ENCODE measurements at places on chromosomes 1 and 21.

DNA sequence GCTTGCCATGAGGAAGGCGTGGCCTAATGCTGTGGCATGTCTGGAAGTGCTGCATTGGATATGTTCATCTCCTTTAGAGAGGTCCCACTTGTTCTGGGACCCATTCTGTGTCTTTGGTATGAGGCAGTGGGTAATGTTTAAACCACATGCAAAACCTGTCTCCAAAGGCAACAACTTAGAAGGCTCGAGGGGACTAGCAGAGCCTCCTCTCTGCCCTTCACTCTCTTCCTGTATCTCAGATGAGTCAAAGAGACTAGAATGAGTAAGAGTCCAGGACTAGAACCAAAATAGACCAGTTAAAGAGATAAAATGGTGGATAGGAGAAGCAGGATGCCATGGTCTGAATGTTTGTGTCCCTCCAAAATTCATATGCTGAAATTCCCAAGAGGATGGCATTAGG lies 220.8 kb upstream of the KIAA0040 start:
- no peak for DNase-seq

GRCh38 chr1:91900562-91900961 lies 14.6 kb upstream of the TGFBR3 start:
- DNase-seq, result no peak

- DNase-seq, result no peak
Measured at GRCh38 chr1:230337266-230337665, 88.9 kb downstream of the PGBD5 start.

GRCh38 chr1:6545276-6546112 lies 8.8 kb downstream of the NOL9 start:
- DNase-seq, result no peak

- no peak for DNase-seq
Measured at GRCh38 chr21:33246506-33246905, 16.8 kb downstream of the IFNAR2 start.

DNA sequence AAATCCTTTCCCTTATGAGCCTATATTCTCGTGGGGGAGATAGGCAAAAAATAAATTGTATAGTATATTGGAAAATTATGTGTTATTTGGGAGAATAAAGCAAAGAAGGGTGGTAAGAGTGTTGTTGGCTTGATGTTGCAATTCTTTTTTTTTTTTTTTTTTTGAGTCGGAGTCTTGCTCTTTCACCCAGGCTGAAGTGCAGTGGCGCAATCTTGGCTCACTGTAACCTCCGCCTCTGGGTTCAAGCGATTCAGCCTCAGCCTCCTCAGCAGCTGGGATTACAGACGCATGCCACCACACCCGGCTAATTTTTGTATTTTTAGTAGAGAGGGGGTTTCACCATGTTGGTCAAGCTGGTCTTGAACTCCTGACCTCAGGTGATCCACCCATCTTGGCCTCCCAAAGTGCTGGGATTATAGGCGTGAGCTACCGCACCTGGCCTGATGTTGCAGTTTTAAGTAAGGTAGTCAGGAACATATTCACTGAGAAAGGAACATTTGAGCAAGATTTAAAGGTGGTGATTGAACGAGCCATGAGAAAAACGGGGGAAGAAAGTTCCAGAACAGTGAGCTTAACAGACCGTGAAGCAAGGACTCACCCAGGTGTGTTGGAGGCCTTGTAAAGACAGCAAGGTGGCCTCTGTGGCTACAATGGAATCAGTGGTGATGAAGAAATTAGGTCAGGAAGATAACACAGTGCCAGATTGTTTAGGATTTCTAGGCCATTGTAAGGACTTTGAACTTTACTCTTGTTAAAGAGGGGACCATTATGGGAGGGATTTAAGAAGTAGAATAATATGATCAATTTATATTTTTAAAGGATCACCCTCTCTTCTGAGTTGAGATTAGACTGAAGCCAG lies 45.8 kb downstream of the RPRD2 start:
- DNase-seq, result no peak

GRCh38 chr1:202642619-202643291 lies 67.5 kb downstream of the SYT2 start:
- DNase-seq, result no peak

- DNase-seq, result no peak
Measured at GRCh38 chr1:119806489-119806888, 4.8 kb downstream of the REG4 start.

DNA sequence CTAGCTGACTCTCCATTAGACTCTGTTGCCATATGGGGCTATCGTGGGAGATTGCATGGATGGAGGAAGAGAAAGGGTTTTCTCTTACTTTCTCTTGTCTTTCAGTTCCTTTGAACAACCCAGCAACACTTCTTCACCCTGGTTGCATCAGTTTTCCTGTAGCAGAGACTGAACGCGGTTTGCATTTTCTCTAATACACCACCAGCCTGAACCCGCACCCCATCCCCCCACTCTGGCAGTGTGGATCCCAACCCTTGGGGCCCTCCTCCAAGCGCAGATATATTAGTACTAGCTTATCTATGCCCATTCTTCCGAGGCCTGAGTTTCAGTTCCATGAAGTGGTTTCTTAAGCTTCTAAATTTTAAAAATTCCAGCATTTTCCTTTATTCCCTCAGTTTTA lies 12.6 kb downstream of the DR1 start:
- no peak for DNase-seq

DNA sequence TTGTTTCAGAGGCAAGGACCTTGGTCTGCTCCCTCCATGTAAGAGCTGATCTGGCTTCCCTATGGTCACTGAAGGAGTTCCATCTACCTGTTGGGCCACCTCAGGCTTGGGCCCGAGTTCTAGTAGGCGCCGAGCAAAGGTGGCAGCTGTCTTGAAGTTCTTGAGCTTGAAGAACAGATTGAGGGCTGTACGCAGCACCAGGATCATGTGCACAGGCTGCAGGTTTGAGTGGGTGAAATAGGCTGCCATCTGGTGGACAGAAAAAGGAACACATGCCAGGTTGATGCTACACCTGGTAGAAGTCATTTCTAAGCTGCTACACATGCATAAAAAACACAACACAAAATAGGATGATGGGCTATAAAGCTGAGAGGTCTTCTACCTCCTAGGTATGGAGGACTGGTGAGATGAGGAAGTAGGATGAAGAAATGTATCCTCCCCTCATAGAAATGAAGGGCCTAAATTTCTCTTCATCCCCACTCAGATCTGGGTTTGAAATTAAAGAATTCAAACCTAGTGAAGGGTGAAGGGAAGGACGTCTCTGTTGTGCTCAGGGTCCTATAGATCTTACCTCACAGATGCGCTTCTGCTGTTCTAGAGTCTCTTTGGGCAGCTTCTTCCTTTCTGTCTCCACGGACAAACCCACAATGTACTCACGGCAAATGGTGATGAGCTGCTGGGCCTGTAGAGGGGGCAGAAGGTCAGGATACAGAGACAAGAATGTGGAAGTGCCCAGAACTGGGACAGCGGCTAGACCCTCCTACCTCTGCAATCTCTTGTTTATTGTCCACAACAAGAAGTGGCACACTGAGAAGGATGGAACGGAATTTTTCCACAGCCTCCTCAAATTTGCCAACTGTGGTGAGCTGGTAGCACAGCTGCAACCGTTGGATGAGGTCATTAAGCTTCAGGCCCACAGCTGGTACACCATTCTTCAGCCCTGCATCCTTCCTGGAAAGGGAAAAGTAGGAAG lies 6.6 kb upstream of the PEX19 start:
- DNase-seq, result peak; percentile 43

DNA sequence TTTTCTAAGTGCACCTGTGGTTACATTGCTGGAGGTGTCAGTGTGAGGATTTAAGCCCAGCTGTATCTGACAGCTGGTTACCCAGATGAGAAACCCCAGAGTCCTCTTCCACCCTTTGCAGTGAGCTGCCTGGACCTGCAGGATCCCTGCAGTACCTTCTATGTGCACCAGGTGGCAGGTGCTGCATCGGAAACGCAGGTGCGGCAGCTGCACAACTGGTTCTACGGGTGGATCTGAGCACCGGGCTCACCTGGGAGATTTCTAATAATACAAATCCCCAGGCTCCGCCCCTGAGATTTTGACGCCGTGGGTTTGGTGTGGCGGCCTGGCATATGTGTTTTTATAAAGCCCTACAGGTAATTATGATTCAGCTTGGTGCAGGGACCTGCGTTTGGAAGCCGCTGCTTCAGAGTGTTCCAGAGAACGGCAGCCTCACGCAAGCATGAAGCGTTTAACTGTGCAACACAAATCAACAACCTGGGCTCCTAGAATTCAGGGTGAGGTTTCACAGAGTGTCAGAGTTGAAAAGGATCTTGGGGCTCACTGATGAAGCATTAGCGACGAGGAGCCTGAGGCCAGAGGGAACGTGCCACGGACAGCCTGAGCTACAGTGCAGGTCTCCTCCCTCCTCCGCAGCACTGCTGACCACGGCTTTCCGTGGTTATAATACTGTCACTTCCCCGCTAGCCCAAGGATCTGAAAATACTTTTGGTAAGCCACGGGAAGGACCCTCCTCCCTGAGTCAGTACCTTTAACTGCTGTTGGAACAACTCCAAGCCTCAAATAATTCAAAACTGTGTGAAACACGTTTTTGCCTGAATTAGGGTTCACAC lies 96.7 kb upstream of the TRABD2B start:
- DNase-seq, result peak; percentile 60

DNA sequence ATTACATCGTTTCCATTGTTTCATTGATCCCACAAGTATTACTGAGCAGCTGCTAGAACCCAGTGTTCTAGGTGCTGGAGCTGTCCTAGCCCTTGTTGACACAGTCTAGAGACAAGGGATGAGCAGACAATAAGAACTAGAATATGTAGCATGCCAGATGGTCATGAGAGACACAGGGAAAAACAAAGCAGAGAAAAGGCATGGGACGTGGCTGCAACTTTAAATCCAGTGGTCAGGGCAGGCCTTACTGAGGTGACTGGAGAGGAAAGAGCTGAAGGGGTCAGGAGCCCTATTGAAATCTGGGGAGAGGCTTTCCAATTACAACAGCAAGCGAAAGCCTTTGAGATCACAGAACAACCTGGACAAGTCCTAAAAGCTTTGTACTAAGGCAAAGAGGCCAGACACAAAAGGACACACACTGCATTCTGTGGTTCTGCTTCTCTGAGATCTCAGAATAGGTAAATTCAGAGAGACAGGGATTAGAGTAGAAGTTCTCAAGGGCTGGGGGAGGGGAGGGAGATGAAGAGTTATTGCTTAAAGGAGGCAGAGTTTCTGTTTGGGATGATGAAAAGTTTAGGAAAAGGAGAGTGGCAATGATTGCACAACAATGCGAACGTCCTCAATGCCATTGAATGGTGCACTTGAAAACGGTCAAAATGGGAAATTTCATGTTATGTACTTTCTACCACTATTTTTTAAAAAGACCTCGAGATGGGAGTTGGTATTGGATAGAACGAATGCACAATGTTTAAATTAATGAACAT lies 467.4 kb upstream of the VAMP3 start:
- DNase-seq, result no peak

DNA sequence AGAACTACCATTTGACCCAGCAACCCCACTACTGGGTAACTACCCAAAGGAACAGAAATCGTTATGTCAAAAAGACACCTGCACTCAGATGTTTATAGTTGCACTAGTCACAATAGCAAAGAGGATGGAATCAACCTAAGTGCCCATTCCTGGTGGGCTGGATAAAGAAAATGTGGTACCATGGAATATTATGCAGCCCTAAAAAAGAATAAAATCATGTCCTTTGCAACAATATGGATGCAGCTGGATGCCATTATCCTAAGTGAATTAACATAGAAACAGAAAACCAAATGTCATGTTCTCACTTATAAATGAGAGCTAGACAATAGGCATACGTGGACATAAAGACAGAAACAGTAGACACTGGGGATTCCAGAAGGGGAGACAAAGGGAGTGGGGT lies 32.5 kb upstream of the IRF2BP2 start:
- no peak for DNase-seq

DNA sequence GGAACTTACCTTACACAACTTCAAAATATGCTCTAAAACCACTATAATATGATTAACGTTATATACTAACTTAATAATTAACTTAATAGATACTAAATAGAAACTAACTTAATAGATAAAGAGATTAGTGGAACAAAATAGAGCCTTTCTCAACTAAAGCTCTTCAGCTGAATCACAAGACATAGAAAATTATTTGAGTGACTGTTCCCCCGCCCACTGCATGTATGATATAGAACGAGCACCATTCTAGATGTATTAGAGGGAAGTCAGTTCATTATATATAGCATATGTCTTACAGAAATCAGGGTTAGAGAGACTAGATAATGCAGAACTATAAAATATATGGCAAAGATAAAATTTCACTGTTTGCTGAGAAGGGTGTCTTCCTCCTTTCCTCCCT lies 16.3 kb downstream of the LYPLAL1 start:
- no peak for DNase-seq

DNA sequence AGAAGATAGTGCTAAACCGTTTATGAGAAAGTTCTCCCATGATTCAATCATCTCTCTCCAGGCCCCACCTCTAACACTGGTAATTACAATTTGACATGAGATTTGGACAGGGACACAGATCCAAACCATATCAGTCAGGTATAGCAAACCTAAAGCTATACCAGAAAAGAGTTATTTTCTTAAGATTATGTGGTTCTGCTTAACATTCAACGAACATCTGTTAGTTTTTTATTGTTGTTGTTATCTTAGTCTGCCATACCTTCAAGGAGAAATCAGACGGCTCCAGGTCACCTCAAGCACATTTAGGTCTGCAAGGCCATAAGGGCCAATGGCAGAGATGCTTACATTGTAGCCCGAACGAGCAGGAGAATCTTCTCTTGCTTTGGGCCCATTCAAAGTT lies 89.5 kb upstream of the ETV3 start:
- DNase-seq, result no peak

- DNase-seq, result no peak
Measured at GRCh38 chr1:40107290-40107959, 10.4 kb upstream of the PPT1 start.

GRCh38 chr1:211698161-211699026 lies 23.0 kb upstream of the NEK2 start:
- DNase-seq, result peak; percentile 84

DNA sequence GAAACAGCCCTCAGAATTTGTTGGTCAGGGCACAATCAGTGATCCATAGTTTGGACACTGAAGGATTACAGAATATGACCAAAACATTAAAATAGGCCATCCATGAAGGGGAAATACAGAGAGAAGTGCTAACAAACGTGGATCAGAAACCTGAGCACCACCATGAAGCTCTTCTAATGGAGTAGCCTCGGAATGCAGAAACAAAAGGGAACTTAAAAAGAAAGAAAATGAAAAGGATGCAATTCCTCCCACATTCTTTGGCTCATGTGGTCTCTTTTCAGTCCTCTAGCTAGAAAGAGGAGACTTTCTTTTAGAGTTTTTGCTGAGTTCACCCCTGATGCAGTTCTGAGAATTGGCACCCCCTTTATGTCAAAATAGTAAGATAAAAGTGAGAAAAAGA lies 989.8 kb upstream of the B3GALT2 start:
- DNase-seq, result no peak

GRCh38 chr1:21302747-21303715 lies 12.8 kb upstream of the ECE1 start:
- no peak for DNase-seq

- no peak for DNase-seq
Measured at GRCh38 chr1:27672750-27673112, 739 bp upstream of the IFI6 start.

GRCh38 chr1:24077278-24077978 lies 34.5 kb downstream of the MYOM3 start:
- DNase-seq, result no peak

Data from neural crest cell (in vitro differentiated cells).